T-helper 17 cell (primary cell): ENCODE measurements at places on chromosomes 7 and 10.

DNA sequence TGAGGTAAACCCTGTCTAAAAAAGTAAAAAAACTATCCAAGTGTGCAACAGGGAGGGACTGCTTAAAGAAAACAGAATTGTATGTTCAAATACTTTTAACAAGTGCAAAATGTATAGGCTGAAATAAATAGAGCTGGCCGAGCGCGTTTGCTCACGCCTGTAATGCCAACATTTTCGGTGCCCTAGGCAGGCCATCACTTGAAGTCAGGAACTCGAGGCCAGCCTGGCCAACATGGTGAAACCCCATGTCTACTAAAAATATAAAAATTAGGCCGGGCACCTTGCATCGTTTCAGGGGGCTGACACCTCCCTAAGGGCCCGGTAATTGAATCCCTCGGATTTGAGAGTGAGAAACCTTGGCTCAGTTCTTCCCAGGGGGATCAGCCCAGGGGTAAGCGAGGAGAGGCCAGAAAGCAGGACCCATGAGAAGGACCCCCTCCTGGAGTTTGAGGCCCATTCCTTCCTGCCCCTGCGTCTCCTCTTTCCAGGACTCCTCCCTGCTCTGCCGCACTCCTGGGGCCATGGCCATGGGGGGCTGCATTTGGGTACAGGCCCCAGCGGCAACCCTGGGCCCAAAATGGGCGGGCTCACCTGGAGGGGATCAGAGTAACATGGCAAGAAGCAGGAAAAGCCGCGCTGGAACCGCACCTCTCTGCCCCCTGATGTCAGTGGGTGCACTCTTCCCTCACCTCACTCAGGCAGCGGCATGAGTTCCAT is 75.5 kb upstream of the TMEM248 start:
- no peak for DNase-seq

- DNase-seq = no peak
Measured at GRCh38 chr7:66207540-66207939, 2.4 kb downstream of the TPST1 start.

GRCh38 chr10:30803892-30804322 is 174.4 kb upstream of the LYZL2 start:
- DNase-seq = no peak

GRCh38 chr10:91124016-91124415 is 96.4 kb upstream of the PCGF5 start:
- no peak for DNase-seq

- DNase-seq = no peak
Measured at GRCh38 chr10:15879058-15879457, 18.8 kb upstream of the MINDY3 start.

DNA sequence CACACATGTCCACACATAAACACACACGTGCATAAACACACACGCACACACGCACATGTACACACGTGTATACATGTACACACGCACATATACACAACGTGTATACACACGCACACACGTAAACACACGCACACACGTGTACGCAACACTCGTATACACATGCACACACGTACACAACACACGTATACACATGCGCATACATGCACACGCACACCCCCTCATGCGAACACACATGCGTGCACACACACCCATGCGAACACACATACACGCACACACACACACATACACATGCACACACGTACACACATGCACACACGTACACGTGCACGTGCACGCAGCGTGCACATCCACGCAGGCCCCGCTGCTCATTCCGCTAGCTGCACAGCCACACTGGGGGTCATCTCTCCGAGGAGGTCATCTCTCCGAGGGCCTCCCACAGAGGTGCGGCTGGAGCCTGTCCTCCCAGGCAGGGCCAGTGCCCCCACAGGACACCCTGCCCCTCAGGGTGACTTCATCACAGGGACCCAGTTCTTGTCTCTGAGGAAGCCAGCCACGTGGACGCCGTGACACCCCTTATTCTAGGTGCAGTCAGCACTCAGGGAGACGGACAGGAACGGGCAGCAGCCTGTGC is 25.9 kb downstream of the CYP2W1 start:
- no peak for DNase-seq

DNA sequence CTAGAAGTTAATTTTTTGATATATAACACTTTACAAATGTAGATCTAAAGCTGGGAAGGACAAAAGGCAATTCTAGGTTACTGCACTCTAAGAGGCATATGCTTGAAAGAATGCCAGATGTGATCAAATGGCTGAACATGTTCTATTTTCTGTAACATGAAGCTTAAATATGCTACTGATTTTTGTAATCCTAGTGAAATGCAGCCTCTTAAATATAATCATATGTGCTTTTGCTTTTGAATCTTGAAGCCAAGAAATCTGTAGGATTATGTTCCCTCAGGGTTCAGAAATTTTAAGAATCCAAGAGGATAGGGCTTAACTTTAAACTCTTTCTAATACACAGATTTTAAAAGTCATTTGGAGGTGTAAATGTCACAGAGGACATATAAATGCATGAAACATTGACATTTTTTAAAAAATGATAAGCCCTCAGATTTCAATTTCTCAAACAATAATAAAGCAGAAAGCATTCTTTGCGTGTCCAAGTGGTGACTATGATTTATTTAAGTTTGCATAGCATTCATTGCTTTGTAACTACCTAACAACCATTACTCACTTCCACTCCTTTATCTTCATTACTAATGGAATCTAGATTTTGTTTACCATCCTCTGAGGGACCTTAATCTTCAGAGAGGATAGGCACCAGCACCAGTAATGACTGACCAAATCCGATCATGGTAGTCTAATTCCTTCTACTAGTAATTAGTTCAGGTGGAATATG is 170.4 kb downstream of the MAGI2 start:
- no peak for DNase-seq

- DNase-seq = no peak
Measured at GRCh38 chr7:32191305-32191704, 121.1 kb upstream of the PDE1C start.

- no peak for DNase-seq
Measured at GRCh38 chr7:50914460-50914859, 131.8 kb upstream of the GRB10 start.

GRCh38 chr7:149432121-149432691 is 28.7 kb downstream of the ZNF777 start:
- DNase-seq = no peak

DNA sequence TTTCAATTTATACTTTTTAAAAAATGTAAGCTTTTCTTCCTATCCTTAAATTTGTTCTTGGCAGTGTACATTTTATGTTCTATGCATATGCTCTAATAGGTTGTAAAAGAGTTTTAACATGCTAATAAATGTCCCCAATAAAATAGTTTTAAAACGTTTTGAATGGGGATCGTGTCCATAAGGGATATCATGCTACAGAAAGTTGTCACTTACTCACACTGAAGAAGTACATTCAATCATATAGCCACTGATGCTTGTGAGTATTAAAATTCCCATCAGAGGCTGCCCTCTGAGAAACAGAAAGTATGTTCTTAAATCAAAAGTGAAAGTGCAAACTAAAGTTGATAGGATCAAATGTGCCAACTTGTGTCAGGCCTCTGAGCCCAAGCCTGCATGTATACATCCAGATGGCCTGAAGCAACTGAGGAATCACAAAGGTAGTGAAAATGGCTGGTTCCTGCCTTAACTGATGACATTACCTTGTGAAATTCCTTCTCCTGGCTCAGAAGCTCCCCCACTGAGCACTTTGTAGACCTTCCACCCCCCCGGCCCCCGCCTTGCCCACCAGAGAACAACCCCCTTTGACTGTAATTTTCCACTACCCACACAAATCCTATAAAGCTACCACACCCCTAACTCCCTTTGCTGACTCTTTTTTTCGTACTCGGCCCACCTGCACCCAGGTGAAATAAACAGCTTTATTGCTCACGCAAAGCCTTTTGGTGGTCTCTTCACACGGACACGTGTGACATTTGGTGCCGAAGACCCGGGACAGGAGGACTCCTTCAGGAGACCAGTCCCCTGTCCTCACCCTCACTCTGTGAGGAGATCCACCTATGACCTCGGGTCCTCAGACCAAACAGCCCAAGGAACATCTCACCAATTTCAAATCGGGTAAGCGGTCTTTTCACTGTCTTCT is 877 bp upstream of the NOD1 start:
- DNase-seq = no peak
